Astrocyte of the cerebellum (primary cell): ENCODE measurements at places on chromosomes 16 and 17.

DNA sequence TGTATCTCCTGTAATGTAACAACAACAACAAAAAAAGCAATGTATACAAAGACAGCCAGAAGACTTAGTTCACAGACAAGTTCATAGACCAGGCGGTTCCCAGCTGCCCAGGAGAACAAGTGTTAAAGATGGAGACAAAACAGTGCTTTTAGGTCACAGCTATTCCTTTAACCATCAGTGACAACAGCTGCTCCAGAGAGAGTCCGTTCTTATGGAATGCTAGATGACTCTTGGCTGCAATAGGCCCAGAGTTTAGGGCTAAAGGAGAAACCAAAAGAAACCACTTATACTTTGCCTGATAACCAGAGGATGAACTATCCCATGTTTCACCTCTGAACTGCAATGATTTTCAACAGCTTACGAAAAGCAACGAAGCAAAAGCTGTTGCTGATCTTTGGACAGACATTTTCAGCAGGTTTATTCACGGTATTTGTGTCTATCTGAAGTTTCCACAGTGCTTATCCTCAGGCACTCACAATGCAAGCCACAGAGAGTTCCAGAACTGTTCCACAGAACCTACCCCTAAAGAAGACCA is 6.0 kb downstream of the ZCCHC14 start:
- DNase-seq, result no peak

GRCh38 chr17:33667052-33667509 is 374.0 kb upstream of the ASIC2 start:
- DNase-seq, result no peak

GRCh38 chr17:32479074-32479617 is 7.6 kb upstream of the CDK5R1 start:
- no peak for DNase-seq

GRCh38 chr17:78804777-78805176 is 22.7 kb upstream of the CYTH1 start:
- no peak for DNase-seq

- peak; percentile 58 for DNase-seq
Measured at GRCh38 chr17:75412455-75413317, 7.2 kb upstream of the GRB2 start.

DNA sequence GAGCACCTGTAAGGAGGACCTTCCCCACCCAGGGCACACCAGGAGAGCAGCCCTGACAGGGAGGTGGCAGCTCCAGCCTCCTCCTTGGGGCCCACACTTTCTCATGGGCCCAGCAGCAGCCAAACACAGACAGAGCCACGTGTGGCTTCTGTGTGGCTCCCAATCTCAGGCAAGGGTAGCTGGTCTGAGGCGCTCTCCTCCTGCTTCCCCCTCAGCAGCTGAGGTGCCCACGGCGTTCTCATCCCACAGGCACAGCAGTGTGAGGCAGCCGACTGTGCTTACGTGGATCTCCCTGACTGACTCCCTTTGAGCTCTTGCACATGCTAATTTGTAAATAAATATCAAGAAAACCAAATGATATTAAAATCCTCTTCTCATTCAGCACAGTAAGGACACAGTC is 30.9 kb downstream of the CMTM3 start:
- no peak for DNase-seq

- no peak for DNase-seq
Measured at GRCh38 chr16:11586378-11586855, 302 bp downstream of the LITAF start.

DNA sequence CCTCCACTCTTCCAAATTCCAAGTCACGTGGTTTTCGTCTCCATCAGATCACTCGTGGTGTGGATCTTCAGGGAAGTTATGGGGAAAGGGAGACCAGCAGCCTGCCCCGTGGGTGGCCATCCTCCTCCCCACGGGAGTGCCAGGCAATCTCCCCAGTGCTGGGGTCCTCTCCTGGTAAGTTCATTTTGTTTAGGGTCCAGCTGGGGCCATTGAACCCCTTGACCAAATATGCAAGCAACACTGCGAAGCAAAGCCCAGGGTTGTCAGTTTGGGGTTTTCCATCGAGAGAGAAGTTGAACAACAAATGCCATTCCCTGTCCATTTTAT is 4.1 kb upstream of the LCMT1 start:
- DNase-seq, result no peak

DNA sequence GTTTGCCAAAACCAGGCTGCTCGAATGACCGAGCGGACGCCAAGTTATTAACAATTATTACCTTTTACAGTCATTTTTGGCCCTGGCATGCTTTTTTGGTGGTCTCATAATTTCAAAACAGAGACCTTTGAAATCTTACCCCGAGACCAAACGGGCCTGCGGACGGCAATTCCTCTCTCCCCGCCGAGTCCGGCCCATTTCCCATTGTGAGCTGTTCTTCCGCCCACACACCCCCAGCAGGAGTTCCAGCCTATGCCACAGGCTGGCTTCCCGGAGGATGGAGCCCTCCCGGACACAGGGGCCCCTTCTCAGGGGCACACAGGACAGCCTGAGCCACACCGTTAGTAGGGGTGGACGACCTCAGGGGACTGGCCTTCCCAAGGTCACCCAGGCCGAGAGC is 130.7 kb downstream of the C16orf95 start:
- DNase-seq, result no peak

- no peak for DNase-seq
Measured at GRCh38 chr17:3918372-3919122, 2.3 kb upstream of the P2RX1 start.

GRCh38 chr16:17555176-17555575 is 84.4 kb upstream of the XYLT1 start:
- DNase-seq, result peak; percentile 46

DNA sequence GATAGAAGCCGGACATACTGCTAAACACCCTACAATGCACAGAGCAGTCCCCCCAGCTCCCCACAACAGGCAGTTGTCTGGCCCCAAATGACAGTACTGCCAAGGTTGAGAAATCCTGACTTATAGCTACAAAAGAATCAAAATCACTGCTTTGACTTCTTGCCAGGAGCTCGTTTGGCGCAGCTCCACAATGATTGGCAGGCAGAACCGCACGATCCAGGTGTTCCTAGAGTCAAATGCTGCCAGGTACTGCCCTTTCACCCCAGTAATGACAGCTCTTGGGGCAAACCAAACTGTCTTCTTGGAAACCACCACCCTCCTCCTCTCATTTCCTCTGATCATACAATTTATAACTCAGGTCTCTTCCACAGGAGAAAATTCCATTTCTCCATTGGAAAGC is 2.2 kb upstream of the TMC5 start:
- DNase-seq, result no peak

DNA sequence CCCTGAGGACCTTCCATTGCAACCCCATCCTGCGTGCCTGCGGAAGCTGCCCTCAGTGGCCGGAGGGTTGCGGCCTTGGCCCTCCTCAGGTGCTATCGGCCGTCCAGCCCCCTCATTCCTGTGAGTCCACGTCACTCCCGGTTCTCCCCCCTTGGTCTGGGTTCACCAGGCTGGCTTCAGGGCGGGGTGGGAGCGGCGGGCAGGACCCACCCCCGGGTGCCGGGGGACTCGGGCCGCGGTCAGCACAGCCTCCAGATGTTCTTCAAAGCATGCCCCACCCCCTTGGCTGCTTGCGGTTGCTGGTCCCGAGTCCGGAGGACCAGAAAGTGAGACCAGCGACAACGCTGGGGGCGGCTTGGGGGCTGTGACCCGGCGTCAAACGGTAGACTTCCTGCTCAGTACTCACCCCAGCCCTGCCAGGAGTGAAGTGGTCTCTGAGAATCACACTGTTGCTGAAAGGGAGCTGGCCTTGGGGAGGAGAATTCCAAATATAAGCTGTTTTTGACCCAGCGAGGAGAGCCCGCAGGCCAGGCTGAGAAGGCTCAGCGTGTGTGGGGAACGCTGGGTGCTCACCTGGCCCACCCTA is 4.5 kb downstream of the ZNF469 start:
- no peak for DNase-seq

DNA sequence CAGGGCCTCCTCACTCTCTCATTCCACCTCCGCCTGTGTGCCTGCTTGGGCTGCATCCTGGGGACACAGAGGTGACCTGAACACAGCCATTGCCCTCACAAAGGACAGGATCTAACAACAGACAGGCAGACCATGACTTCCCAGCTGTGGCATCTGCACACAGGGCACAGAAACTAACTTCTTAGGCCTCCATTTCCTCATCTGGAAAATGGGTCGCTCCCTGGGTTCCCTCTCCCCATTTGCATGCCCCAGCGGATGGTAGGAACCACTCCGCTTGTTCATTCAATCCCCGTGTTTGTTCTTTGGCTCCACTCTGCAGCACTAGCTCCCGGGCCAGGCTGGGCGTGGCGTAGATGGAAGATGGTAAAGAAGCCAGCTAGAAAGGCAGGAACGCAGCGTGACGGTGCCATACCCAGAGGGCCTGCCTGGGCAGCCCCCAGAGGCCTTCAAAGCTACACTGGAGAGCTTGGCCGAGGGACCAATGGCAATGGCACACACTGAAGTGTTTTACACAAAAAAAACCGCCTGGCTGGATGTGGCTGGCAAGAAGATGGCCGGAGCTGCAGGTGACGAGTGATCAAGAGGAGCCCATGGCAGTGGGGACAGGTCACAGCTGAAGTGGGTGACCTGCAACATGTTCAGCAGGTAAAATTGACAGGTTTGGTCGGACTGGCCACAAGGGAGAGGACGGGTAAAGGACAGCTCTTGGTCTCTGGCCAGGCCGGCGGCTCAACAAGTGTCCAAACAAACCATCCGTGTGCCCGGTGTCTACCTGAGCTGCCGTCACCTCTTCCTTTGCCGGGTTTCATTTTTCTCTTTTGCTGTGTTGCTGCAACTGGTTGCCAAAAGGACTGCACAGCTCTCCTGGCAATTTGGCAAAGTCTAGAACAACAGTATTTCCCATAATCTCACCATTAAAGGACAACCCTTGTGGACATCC is 66.9 kb downstream of the SOCS1 start:
- no peak for DNase-seq

- DNase-seq, result no peak
Measured at GRCh38 chr16:23353440-23353839, 51.3 kb downstream of the SCNN1B start.

DNA sequence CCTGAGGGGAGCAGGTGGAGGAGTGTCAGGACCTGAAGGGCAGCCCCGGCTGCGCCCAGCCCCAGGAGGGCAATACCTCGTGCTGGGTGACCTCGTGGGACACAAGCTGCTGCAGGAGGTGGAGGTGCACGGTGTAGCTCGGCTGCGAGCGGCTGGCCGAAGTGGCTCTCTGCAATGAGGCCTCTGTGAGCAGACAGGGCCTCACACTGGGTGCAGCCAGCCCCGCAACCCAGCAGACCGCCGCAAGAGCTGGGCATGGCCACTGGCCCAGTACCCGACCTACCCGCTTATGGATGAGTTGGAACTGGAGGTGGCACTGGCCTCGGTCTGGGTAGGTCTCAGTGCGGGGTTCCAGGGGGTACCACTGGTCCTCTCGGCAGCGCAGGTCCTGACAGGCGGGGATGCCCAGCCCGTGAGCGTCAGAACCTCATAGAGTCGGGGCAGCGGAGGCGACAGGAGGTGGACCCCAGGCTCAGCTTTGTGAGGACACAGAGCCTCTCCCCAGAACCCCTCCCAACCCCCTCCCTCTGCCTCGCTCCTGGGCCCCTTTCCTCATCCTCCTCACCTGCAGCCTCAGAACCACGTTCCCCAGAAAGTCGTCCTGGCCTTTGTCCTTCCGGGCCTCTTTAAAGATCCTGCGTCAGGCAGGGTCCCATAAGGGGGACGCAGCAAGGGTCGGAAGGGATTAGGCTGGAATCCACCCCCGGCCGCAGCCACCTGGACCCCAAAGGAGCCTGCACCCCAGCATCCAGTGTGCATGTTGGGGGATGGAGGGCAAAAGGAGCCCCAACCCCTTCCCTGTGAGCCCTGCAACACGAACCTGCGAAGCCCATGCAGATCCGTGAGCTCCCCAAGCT is 4.0 kb downstream of the UNC13D start:
- no peak for DNase-seq

DNA sequence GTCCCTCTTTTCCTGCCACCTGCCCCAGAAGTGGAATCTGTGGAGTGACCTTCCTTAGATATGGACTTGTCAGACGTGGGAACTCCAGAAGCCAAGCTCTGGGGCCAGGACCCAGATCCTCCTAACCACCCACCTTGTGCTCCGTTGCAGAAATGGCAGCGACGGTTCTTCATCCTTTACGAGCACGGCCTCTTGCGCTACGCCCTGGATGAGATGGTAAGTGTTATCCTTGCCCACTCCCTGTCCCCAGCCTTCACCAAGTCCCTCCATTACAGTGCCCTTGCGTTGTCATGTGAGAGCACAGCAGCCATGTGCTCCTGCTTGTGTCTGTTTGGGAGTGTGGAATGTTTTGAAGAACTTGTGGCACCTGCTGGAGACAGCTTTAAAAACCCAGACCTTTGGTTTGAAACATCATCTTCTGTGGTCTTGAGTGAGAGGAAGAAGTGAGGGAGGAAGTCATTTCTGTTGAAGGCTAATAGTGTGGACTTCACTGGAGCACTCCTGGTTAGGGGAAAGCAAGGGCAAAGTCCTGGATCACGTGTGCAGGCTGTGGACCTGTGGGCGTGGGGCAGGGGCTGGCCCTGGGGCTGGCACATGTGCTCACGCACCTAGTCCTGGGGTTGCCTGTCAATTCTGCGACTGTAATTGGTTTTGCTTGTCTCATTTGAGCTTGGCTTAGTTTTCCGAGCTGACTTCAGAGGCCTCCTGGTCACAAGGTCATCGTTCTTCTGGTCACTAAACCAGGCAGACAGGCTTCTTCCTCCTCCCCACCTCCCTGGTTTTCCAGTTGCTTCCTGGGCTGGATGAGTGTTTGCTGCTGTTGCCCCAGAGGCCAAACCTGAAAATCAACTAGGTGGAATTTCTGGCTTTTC is 35.8 kb downstream of the MPRIP start:
- no peak for DNase-seq

DNA sequence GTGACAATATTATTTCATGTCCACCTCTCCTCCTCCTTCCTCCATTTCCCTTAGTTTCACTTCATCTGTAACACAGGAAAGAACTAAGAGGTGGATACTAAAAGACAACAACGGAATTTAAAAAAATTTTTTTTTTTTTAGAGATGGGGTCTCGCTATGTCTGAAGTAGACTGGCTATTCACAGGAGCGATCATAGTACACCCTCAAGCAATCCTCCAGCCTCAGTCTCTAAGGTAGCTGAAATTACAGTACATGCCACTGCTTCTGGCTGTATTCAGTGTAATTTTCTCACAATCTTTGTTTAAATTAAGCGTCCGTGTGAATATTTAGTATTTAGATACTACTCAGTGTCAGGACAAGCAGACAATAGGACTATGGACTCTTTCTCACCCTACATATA is 35.6 kb downstream of the FBXL20 start:
- no peak for DNase-seq
